ENCODE measurements at places on chromosomes 1 and 21.

DNA sequence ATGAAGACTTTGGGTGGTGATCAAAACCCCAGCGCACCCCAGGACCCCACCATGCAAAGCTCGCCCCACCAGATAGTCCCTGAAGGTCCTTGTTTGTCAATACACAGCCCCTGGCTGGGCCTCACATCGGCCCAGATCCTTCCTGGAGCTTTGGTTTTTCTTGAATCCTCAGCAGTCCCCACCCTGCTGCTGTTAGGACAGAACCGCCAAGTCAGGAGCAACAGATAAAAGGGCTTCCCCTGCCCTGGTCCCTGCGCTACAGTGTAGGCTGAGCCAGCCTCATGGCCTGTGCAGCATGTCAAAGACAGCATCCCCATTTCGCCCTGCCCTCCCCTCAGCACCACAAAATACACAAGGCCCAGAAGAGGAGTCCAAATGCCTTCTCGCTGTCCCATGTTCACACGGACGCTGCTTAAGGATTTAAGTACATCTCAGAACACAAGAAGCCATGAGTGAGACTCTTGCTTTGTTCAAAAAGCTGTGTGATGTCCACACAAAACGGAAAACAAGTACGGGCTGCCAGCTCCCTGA, 65.7 kb downstream of the PSMG1 start:
- DNase-seq = no peak

GRCh38 chr1:178143730-178144690, 50.1 kb downstream of the RASAL2 start:
- DNase-seq = no peak

DNA sequence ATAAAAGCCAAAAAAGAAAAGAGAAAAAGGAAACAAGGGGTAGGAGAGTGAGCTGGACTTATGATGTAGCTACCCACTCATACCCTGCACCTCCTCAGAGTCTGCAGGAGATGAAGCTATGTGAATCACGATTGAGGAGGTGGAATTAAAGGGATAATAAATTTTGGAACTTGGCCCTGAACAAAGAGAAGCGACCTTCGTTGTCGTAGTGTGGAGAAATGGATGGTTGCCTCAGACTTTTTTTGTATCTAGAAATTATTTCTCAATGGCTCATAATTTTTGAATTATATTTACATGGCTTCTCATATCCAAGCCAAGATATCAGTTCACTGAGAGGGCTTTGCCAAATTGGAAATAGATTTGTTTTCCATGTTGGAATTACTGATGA, 37.8 kb upstream of the SIPA1L2 start:
- DNase-seq = no peak

GRCh38 chr1:212513586-212513985, 80.9 kb downstream of the NENF start:
- DNase-seq = no peak

- no peak for DNase-seq
Observed at GRCh38 chr1:243449373-243449772, 193.5 kb downstream of the SDCCAG8 start.

DNA sequence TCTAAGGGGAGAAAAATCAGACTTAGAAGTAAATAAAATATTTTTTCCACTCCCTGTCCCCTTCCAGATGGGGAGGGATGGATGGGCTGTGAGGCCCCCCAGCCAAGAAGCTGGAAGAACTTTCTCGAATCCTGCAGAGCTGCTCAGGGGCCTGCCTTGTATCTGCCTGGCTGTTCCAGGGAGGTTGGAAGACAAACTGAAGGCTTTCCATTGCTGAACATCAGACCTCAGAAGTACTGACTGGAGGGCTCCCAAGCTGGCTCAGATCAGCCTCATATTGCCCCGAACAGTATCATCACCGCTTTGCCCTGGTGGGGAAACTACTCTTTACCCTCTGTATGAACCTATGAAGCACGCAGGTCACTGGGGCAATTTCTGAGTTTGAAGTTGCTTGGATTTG, 12.4 kb upstream of the F3 start:
- DNase-seq = no peak

DNA sequence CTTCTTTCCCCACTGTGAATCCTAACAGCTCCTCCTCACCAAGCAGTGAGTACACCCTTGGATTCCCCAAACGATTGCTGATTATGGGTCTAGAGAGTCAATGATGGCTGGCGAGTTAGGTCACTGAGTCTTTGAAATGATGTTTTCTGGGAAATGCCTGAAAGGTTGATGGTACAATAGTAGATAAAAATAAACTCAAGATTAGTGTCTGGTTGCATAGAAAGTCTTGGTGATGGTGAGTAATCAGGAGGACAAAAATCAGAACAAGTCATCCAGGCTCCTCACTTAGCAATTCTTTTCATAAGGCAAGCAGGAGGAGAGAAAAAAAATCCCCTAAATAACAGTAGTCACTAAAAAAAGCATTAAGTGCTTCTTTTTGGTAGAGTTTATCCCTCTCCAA, 22.6 kb downstream of the HLX start:
- DNase-seq = no peak

GRCh38 chr1:179146476-179146875, 64.6 kb downstream of the TOR3A start:
- DNase-seq = no peak

- no peak for DNase-seq
Observed at GRCh38 chr1:192475970-192476369, 99.6 kb upstream of the RGS1 start.

- DNase-seq = no peak
Observed at GRCh38 chr1:195591917-195592672, 1016.1 kb downstream of the KCNT2 start.

DNA sequence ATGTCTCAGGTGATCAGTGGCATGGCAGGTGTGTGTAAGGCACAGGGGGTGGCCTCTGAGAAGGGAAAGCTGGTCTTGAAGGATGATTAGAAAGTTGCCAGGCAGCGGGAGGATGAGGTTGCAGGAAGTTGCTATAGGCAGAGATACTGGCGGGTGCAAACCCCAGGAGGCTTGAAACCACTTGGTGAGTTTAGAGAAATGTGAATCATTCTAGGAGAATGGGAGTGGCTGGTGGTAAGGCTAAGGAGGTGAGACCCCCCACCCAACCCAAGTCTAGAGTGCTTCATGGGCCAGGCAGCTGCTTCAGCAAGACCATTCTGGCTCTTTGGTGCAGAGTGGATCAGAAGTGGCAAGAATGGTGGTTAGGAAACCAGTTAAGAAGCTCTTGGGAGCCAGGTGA, 9.0 kb downstream of the SH2D2A start:
- no peak for DNase-seq

GRCh38 chr1:39729030-39729429, 9.7 kb upstream of the PPIE start:
- DNase-seq = no peak

DNA sequence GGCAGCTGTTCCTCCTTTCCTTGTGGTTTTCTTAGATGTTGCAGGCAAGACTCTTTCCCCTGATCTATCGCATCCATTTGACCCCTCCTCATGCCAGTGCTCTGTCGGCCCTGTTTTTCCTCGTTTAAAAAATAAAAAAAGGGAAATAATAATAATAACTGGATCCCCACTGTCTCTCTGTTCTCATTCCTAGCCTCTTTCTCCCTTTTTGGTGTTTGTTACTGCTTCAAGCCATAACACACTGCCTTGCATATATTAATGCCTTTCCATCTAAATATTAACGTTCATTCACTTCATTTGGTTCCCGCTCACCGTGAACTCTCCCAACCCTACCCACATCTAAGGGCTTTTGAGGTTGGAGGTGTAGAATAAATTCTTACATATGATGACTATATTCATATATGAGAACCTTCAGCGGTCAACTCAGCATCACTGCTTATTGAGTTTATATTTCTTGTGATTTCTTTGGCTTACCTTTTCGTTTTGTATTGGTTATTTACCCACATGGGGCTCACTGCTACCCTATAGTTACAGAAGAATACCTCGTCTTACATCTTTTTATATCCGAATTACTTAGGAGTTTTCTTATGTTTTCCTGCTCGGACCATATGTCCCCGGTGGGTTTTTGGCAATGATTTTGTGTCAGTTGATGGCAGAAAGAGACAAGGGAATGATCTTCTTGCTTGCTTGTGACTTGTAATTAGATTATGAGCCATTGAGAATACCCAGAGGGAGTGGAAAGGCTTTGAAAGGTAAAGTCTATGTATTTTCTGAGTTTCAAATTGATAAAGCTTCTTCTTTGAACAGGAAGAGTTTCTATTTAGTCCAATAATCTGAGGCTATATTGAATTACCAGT, 805 bp downstream of the ATG4C start:
- no peak for DNase-seq

- no peak for DNase-seq
Observed at GRCh38 chr1:100832694-100833428, 61.8 kb downstream of the EXTL2 start.

GRCh38 chr1:47436304-47436978, 1.4 kb upstream of the FOXD2 start:
- peak; percentile 74 for DNase-seq

GRCh38 chr1:231138236-231138635, 23.6 kb upstream of the TRIM67 start:
- DNase-seq = no peak

DNA sequence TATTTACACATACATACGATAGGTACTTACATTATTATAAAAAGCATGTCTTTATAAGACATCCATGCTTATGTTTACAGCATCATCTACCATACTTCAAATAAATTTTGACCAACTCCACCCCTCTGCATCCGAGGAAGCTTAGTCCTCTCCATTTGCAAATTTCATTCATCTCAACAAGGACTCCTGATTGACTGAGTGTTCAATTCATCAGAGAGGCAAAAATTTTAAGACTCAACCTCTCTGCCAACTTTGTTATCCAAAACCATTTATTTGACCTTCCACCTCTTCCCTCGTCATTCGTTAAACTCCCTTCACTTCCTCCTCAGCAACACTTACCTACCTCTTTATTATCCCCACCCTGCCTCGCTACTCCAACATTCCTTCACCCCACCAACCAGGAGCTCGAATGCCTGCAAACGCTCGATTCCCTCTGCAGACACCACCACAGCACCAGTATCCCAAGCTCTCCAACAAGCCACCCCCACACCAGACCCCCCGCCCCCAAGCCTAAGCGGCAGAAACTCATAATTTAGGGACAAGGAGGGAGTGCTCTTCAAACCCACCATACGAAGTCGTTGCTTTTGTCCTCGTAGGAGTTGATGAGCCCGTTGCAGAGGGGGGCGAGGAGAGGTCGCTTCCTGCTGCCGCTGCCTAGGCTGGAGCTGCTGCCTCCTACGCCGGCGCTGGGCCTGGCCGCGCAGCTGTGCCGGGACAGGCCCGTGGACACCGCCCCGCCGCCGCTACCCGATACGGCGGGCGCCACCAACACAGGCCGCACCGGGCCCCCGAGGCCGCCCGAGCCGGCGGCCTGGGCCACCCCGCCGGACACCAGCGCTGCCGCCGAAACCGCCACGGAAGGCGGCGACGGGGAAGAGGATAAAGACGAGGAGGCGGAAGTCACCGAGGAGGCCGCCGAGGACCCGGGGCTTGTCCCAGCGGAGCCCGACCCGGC, 803 bp downstream of the COP1 start:
- no peak for DNase-seq

DNA sequence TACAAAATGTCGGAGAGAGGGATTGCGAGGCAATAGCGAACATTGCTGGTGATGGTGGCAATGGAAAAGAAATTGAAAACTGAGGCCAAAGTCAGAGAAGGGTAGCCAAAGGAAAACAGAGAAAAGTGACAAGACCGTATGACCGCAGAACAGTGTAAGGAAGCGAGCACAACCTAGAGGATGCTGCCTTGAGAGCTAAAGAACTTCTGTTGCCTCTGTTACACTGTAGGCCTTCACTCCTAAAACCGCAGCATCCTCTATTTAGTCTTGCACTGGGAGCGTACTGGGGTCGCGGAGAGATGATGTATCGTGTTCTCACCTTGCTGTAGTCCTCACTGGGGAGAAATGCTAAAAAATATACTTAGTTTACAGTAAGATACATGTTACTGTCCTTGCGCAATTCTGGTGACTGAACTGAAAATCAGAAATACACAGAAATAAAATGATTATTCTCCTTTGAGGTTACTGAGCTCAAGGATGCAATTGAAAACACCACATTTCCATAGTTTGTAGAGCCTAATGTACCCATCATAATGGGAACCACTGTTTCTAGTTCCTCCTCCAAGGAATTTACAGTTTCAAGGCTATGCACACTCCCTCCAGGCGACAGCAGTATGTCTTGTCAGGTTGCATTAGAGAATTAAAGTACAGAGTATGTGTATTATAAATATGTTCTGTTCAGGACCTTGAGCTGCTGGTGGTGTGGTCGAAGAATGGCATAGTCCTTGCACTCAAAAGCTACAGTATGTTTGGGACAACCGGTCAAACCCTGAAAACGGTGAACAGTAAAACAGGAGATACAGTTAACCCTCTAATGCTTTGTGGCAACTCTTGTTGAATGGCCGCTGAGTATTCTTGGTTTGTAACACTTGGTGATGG, 1.3 kb downstream of the NEK7 start:
- DNase-seq = no peak

- DNase-seq = no peak
Observed at GRCh38 chr1:168298446-168298845, 17.8 kb downstream of the TBX19 start.

DNA sequence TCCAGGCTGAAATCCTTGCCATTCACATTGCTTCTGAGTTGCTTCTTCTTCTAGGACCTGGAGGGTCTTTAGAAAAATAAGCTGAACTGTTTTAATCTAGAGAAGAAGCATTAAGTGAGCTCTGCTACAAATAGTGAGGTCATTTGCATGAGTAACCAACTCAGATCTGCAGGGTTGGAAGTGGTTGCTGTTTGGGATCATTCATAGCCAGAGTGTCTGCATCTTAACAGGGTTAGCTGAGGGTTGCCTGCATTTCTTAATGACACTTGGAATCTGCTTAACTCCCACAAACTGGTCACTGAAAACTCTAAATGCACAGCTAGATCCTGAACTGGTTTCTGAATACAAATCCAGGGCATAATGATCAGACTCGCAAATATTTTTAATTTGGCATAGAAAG, 9.9 kb downstream of the CNIH3 start:
- no peak for DNase-seq

DNA sequence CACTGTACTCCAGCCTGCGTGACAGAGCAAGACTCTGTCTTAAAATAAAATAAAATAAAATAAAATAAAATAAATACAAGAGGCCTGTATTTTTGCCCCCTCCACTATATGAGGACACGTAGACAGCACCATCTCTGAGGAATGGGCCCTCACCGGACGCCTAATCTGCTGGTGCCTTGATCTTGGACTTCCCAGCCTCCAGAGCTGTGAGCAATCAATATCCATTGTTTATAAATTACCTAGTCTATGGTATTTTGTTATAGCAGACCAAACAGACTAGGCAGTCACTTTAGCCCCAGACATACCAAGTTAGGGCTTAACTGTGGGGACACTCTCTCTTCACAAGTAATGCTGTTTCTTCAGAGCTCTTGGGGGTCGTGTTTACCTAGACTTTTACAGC, 6.4 kb downstream of the ELAPOR1 start:
- no peak for DNase-seq

All from GM18507 (cell line).